Activated CD4-positive, alpha-beta T cell treated with anti-CD3 and anti-CD28 coated beads for 36 hours (primary cell): ENCODE measurements at places on chromosomes 12 and 14. TPM values are rescaled to one million over a fixed set of nuclear protein-coding genes. Genes with fewer than 3 reads are reported as not detected.

PRR4 gene
- total RNA-seq, result 2.1 TPM

SERPINA12 gene
- total RNA-seq, result not detected

RNASE4 gene
- total RNA-seq, result 0.50 TPM

LRRC9 gene
- total RNA-seq, result not detected

PELI2 gene
- total RNA-seq, result 2.2 TPM
